ENCODE measurements at places on chromosomes 4 and X.

DNA sequence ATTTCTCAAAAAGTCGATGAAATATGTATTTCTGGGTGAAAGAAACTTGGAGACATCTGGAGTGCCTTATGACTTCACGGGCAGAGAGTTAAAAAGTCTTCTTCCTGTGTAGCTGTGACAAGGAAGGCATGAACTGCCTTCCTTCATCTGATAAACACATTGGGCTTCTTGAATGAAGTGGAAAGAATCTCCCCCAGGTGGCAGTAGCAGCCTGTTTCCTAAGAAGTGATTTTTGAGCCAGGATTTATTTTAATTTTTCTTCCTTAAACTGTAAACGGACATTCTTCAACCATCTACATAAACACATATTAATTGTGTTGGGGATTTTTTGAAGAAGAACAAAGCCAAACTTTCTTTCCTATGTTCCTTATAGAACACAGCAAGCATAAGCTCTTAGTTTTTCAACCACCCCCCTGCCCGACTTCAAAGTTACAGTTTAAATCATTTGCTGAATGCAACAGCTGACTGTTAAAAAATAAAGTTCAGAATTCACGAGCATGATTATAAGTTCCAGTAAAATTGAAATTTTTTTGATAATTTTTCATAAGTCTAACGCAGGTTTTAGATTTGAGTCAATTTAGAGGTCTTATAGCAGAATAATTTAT, 980 bp upstream of the GIMD1 start:
- peak; percentile 68 for DNase-seq

- DNase-seq = no peak
Observed at GRCh38 chrX:68556036-68556435, 57.2 kb downstream of the YIPF6 start.

DNA sequence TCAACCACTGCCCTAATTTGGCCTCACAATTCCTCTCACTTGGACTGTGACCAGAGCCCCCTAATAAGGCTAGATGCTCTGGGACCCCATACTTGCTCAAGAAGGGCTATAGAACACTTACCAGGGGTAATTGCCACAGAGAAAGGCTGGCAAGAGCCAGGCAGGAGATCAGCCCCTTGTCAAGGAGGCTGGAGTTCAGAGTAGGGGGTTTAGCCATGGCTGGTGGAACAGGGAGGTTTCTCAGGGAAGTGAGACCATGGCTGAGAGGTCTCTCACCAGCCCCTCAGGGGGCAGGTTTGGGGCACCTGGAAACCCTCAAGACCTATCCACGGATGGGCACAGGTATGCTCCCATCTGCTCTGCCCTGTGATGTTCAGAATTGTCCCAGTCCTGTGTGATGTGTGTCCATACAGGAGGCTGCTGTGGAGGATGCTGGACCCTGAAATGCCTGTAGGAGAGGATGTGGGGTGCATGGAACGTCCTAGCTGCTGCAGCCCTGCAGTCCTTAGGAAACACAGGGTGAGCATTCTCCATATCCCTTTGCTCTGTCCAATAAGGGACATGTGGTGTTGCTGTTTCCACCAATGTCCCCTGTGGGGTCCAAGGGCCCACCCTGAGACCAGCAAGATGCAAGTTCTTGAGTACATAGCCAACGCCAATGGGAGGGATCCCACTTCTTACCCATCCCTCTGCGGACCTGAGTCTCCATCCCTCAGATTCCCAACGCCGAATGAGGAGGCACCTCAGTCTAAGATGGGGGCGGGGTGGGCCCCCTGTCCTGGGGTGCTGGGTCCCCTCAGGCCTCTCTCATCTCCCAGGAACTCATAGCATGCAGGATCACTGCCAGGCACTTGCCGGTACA, 16.4 kb upstream of the HSFX1 start:
- no peak for DNase-seq

GRCh38 chr4:118941149-118941548, 52.5 kb downstream of the SYNPO2 start:
- peak; percentile 36 for DNase-seq

DNA sequence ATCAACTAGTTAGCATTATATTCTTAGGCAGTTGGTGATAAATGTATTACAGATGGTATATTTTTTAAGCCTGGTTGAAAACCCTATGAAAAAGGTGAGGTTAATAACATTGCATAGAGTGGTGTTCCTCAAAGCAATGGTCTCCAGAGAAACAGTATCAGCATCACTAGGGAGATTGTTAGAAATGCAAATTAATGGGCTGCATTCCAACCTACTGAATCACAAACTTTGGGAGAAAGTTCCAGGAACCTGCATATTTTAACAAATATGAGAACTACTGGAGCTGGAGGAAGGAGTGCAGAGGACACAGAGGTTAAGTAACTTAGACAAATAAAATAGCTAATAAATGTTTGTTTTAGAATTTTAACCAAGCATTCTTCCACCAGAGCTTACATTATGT, 166.9 kb upstream of the PCDH10 start:
- peak; percentile 9 for DNase-seq

- peak; percentile 75 for DNase-seq
Observed at GRCh38 chrX:30875957-30876356, 13.1 kb downstream of the TAB3 start.

DNA sequence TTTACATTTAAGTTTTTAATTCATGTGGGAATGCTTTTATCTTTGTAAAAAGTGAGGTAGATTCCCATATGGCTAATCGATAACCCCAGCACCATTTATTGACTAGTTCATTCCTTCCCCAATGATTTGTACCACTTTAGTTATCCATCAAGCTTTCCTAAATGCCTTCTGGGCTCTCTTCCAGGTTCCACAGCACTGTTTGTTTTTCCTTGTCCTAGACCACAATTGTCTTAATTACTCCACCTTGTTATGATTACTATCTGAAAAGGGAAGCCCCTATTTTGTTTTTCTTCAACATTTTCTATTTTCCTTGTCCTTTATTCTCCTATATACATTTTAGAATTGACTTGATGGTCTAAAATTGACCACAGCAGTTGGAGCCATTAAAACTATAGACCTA, 48.5 kb upstream of the GPRIN3 start:
- DNase-seq = peak; percentile 38

DNA sequence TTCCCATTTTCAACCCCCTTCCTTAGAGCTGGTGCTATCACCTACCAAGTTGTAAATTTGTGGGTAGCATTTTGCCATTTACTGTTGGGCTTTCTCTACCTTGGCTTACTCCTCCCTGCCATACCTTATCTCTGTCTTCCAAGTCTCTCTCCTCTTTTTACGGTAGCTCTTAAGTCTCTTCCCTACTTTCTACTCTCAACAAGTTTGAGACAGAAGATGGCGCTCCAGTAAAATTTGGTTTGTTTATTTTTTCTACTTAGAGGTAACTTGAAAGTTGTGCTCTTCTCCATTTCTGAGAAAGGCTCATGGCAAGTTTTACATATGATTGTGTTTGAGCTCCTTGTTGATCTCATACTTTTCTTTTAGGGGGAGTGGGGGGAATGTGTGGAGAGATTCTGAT, 1508.1 kb downstream of the TECRL start:
- DNase-seq = no peak

DNA sequence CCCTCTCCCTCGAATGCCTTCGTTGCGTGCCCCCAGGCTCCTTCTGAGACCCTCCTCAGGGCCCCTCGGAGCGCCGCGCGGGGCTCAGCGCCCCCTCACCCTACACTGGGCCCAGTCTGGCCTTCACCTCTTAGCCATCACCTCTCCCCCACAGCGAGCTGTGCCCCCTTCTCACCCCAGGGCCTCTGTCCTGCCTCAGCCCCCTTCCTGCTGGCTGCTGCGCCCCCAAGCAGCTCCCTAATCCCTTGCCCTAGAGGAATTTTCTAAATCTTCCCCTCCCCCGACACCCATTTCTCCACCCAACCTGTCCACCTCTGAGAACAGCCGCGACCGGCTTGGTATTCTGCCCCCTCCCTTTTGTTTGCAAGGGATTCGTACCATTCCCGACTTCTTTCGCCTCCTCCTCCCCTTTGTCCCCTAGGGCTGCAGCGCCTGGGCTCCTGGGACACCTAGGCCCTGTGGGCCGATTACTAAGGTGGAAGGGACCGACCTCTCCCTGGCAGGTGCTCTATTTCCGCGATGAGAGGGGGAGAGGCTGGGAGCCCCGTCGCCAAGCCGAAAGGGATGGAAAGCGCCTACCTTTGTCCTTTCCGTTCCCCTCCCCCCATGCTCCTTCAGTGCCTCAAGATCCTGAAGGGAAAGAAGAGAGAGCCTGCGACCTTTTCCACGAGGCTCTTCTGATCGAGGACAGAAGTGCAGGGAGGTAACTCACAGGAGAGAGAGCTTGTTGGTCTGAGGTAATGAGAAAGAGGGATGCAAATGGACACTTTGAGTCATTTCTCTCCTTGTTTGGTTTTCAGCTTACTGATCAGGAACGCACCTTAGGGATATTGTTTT, 10.9 kb downstream of the DLG3 start:
- no peak for DNase-seq

DNA sequence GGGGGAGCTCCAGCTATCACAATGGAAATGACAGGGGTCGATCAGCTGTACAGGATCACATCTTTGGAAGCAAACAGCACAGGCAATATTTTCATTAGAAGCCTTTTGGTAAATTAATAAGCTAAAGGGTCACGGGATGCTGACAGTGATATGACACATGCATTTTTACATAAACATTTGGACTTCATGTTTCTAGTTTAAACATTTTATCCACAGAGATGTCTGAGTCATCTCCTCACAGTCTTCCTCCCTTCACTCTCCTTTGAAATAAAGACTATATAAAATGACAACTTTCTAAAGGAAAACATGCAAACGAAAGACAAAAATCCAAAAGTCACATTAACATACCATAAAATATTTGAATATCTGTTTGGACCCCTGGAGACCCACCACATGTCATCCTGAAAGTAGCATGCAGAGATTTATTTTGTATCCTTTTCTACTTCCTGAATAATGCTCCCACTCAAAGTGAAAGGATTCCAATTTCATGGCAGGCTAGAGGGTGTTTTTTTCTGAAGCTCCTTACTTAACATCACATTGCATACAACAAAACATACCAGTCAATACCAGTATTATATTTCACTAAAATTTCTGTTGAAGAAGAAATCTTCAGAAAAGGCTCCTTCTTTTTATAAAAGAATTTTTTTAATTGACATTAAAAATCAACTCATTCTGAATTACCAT, 200.1 kb upstream of the PPARGC1A start:
- DNase-seq = peak; percentile 57

- no peak for DNase-seq
Observed at GRCh38 chr4:28146191-28146590, 1285.5 kb downstream of the STIM2 start.
